Muscle of back (tissue), 13 donors: ENCODE measurements at places on chromosomes 2 and 18. TPM values are rescaled to one million over a fixed set of nuclear protein-coding genes. Genes with fewer than 3 reads are reported as not detected.

DNA sequence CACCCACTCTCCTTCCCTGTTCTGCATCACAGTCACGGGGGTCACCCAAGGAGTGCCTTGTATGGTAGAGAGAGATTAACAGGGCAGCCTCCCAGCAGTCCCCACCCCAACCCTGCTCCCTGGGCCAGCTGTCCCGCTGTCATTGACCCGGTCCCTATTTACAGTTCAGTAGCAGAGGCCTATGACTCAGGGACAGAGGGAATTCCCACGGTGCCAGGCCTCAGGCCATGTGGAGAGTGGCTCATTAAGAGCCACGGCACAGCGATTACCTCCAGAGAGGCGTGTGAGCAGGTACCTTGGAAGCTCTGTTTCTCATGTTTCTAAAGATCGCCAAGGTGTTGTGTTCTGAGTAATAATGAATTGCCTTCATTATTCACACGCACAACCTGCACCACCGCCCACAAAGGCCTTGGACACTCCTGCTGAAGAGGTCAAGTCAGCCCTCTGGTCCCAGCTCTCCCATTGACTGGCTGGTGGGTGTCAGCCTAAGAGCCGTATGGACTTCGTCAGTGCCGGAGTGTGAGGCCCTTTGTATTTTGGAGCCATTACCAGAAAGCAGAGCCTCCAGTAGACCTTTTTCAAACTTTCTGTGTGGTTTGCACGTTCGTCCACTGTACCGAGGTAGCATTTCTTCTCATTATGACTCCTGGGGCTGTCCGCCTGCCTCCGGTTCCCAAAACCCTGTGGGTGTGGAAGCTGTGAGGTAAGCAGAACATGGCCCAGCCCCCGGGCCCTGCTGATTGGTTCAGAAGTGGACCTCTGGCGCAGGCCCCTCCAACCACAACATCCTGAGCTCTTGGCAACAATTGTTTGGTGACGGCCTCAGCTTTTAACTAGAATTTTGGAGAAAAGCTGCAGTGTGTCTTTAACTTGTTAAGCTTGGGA is 47.0 kb downstream of the SERTAD2 start:
- peak; percentile 93 for DNase-seq

GRCh38 chr2:174016447-174016846 is 51.3 kb upstream of the SP3 start:
- DNase-seq, result no peak

The G6PC2 gene
- 0.09 TPM for polyA plus RNA-seq

GRCh38 chr18:26059357-26059756 is 31.1 kb downstream of the SS18 start:
- no peak for DNase-seq
